Kasumi-1 (cell line): ENCODE measurements at places on chromosomes 5 and 9.

GRCh38 chr5:16852251-16853005, 83.7 kb downstream of the MYO10 start:
- DNase-seq: no peak

DNA sequence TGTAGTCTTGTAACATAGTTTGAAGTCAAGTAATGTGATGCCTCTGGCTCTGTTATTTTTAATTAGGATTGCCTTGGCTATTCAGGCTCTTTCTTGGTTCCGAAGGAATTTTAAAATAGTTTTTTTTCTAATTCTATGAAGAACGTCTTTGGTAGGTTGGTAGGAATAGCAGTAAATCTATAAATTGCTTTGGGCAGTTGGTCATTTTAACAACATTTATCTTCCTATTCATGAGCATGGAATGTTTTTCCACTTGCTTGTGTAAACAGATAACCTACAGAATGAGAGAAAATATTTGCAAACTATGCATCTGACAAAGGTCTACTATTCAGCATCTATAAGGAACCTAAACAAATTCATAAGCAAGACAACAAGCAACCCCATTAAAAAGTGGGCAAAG, 173.2 kb upstream of the TRPC7 start:
- no peak for DNase-seq

DNA sequence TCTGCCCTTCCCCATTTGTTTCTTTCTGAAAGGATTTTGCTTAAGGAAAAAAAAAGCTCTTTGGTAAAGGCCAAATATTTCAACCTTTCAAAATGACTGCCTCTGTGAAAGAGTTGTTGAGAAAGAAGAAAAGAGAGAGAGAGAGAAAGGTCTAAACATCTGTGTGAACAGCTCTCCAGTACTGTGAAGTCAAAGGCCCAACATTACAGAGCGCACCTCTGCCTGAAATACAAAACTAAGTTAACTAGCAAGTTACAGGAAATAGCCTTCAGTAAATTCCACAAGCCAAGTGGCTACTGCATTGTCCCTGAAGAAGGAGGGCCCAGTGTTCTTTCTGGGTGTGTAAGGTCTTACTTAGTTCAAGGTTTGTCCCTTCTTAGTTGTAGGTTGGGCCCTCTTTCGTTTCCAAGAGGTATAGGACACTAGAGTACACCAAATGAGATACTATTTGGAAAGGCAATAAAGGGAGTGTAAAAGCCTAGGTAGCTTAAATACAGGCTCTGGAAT, 104.4 kb downstream of the THBS4 start:
- no peak for DNase-seq

- DNase-seq: no peak
Observed at GRCh38 chr9:96203867-96204501, 98.0 kb downstream of the HSD17B3 start.

DNA sequence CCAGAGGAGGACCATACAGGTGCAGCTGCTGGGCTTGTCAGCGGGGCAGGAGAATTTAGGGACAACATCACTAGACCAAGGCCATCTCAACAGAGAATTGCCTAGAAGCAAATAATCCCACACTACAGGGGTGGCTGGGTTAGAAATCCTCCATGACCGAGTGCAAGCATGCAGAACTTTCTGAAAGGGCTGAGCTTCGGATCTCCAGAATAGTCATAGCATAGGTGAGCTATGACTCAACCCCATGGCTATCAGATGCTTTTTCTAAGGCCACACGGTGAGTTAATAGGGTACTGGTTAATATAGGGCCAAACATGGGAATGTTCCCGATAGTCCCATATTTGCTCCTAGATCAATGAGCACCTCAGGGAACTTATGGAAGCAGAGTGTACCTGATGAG, 4.2 kb downstream of the KCNIP1 start:
- no peak for DNase-seq

- peak; percentile 53 for DNase-seq
Observed at GRCh38 chr5:64147849-64148441, 17.7 kb upstream of the RNF180 start.

- DNase-seq: no peak
Observed at GRCh38 chr5:26749829-26750228, 288.6 kb downstream of the CDH9 start.

DNA sequence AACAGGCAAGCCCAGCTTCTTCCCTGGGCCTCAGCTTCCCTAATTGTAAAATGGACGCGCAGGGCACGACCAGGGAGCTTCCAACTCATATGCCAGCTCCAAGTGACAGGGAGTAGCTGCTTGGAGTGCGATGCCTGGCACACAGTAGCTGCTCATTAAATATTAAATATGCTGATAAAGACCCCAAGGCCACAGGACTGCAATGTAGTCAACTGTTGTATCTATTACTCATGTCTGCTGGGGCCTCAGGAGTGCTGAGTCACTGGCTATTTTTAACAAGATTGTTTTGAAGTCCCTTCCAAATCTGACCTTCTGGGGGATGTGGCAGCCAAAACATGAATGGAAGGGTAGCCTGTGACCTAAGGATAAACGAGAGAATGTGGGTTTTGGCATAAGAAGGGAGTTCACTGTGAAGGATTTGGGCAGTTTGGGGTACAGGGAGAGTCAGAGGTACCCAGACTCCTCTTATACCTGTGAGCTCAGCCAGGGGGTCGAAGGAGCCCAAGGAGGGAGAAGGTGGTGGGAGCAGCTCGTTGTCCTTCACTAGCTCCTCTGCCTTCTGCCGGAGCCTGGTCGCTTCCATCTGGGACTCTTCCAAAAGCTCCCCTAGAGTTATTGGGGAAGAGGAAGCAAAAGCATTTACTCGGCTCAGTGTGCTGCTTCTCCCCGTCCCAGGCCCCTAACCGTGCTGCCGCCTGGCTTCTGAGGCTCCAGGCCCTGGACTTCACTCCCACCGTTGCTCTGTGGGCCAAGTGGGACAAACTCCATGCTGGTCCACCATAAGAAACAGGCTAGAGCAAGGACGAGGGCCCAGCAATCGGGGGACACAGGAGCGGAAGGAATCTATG, 17.5 kb downstream of the TNIP1 start:
- DNase-seq: peak; percentile 14

DNA sequence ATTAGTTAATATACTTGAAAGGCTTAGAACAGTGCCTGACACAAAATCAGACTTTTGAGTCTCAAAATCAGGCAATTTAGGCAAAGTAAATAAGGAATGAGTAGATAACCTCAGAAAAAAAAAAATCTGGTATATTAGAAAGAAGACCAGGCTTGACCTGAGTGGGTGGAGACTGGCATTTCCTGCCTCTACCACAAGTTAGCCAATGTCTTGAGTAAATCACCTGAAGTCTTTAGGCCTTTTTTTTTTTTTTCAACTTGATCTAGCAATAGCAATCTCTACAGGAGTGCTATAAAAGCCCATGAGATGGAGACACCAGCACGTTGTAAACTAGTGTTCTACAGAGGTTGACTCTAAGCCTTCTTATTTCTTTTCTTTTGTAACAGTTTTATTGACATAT, 104.2 kb upstream of the RASEF start:
- no peak for DNase-seq

DNA sequence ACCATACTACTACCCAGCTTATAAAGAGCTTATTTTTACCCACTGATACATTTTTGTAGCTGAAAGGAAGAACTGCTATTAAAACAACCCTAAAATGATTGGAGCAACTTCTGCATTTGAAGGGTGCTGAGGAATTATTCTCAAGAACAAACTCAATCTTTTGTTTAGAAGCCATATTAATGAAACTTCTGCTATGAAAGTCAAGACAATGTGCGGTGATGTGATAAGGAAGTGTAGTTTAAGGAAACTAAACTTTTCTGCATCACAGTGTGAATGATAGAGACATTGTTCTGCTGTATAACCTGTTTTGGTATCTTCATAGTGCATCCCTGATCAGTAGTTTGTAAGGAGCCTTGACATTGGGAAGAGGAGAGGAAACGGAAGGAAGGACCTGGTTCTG, 408.5 kb downstream of the TMEM38B start:
- no peak for DNase-seq

DNA sequence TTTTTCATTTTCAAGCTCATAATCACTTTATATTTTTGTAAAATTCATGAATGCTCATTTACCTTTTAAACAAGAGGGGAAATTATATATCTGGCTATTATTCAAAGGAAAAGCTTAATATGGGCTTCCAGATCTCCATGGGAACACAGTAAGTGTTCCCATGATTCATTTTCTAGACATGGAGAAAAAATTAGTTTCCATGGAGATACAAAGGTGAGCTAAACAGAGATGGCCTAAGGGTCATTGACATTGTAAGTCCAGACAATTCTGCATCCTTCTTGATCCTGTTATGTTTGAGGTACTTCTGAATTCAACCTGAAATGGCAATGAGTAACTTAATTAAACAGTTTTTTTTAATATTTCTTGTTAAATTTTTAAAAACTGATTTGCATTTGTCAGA, 341.4 kb upstream of the PRR16 start:
- no peak for DNase-seq

- no peak for DNase-seq
Observed at GRCh38 chr9:83656032-83656680, 33.2 kb downstream of the IDNK start.

- DNase-seq: peak; percentile 4
Observed at GRCh38 chr5:9339206-9339818, 206.6 kb downstream of the SEMA5A start.

DNA sequence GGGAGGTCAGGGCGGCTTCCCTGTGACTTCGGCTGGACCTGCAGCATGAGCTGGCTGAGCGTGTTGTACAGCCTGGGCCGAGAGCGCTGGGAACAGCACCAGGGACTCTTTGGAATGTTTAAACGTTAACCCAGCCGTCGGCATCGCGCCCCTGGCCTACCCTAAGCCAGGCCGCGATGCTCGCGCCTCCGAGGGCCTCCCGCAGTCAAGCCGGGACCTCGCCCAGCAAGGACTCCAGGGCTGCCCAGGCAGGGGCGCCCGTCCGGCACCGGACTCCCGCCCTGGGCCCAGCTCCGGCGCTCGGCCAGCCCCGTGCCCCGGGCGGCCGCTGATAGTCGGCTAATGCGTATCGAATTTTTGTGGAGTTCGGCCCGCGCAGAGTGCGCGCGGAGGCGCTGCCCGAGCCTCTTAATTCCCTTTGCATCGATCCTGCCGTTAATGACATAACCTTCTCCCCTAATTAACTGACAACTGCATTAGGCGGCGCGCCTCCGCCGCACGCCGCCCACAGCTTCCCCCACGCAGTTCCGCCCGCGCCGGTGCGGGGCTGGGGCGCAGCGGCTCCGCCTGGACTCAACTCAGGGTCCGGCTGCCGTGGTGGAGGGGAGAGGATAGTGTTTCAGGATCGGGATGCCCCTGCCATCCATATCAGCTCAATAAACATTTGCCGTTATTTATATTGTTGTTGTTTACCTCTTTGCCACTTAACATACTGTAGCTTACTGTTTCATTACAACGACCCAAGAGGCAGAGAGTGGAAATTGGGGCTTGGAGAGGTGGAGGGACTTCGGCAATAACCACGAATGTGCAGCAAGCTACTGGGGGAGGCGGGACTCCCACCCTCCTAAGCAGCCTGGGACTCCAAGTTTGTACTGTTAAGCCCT, 28.8 kb upstream of the CDC23 start:
- peak; percentile 38 for DNase-seq

DNA sequence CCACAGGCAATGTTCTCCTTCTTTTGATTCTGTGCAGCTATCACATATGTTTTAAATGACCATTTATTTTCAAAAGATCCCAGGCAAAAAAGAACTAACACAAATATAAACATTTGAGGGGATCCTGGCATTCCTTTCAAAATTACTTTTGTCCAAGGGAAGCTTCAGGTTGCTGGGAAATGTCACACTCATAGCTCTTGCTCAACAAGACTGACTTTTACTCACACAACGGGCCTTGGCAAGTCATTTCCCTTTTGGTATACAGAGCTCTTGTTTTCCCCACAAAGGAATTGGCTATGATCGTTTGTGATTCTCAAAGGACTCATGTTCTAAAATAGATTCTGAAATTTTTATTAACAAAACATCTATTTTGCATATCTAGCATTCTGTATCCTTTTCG, 4.5 kb upstream of the PALM2AKAP2 start:
- no peak for DNase-seq

DNA sequence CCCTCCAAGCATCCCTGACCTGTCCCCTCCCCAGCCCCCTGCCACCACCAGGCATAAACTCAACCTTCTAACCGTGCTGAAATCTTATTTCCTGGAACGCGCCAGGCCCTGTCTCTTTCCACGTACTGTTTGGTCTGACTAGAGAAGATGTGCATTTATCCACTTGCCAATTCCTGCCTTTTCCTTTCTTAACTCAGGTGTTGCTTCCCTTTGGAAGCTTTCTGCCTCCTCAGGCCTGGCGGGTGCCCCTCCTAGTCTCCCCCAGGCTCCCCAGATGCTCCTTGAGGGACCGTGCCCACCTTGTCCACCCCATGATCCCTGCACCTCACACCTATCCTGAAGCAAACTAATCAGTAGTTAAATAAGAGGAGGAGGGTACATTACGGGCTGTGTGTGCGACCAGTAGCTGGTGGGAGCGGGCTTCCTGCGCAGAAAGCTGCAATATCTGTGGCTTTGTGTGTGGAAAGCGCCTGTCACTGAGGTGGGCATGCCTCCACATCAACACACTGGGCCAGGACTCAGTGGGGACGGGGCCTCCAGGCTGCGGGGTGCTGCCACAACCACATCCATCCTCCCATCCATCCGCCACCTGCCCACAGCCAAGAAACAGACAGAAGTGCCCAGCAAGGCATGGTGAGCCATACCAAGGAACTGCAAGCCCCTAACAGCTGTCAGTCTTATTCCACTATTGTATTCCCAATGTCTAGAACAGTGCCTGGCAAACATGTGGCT, 73.5 kb downstream of the COL23A1 start:
- no peak for DNase-seq

GRCh38 chr9:106417685-106418084, 445.3 kb upstream of the ZNF462 start:
- DNase-seq: no peak

GRCh38 chr9:93298498-93299417, 114.8 kb downstream of the WNK2 start:
- no peak for DNase-seq

DNA sequence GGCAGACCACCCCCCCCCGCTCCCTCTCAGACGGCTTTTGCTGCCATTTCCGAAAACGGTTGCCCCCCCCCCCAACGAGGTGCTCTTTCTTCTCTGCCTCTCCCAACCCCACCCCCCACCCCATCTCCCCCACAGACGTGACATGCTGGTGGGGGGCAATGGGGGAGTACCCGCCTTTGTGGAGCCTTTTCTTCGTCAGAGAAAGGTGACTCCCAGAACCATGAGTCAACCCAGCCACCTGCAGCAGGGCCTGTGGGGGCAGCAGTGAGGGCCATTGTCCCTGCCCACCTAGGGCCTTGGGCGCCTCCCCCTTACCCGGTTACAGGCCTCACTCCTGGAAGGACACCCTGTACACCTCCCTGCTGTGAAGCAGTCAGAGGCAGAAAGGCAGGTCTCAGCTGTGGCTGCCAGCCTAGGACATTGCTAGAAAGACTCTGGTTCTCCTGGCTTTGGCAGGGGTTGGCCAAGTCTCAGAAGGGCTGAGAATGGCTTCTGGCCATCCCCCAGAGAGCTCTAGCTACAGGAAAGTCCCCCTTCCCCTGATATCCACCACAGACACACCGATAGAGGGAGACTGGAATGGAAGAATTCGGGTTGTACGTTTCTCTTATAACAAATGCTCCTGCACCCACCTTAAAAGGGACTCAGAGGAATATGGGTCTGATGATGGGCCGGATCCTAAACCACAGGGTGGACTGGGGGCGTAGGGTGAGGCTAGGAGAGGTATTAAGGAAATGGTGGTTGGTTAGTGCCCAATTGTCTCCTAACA, 2.2 kb downstream of the DNAJB5 start:
- DNase-seq: no peak

- no peak for DNase-seq
Observed at GRCh38 chr5:55141945-55142690, 17.9 kb upstream of the GPX8 start.

- DNase-seq: no peak
Observed at GRCh38 chr9:6782981-6783380, 25.2 kb downstream of the KDM4C start.
